ENCODE measurements at places on chromosomes 7 and 10. TPM values are rescaled to one million over a fixed set of nuclear protein-coding genes. Genes with fewer than 3 reads are reported as not detected.
A peak's percentile ranks its signal among the peaks of the same experiment; 100 is the strongest.

Gene PPP1R3C
- total RNA-seq = 26.3 TPM

Gene CPA1
- total RNA-seq = not detected

Gene ANXA8L1
- 179 TPM for total RNA-seq

Gene MBLAC1
- 2.9 TPM for total RNA-seq

Gene PODXL
- 26.0 TPM for total RNA-seq

Gene PTPN20
- total RNA-seq = 1.5 TPM

Gene PRR15
- total RNA-seq = not detected

Gene BUD23
- total RNA-seq = 49.8 TPM

Gene KCNIP2
- 5.9 TPM for total RNA-seq

Gene CACNA2D1
- 16.9 TPM for total RNA-seq

Gene AKR1C8
- not detected for total RNA-seq

Gene CFTR
- total RNA-seq = not detected

Gene NXPH1
- total RNA-seq = 0.25 TPM

DNA sequence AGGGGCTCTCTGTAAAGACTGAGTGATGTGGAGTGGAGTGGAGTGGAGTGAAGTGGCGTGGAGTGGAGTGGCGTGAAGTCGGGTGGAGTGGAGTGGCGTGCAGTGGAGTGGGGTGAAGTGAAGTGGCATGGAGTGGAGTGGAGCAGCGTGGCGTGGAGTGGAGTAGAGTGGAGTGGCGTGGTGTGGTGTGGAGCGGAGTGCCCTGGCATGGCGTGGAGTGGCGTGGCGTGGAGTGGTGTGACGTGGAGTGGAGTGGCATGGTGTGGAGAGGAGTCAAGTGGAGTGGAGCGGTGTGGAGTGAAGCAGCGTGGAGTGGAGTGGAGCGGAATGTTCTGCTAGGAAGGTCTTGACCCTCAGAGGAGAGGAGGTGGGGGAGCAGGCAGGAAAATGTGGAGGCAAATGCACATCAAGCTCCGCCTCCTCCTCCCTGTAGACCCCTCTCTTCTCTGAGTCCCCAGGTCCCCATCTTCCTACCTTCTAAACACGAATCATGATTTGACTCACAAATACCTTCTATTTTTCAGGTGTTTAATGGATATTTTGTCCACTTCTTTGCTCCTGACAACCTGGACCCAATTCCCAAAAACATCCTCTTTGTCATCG is 19.9 kb downstream of the ITIH2 start:
- DNase-seq = no peak

DNA sequence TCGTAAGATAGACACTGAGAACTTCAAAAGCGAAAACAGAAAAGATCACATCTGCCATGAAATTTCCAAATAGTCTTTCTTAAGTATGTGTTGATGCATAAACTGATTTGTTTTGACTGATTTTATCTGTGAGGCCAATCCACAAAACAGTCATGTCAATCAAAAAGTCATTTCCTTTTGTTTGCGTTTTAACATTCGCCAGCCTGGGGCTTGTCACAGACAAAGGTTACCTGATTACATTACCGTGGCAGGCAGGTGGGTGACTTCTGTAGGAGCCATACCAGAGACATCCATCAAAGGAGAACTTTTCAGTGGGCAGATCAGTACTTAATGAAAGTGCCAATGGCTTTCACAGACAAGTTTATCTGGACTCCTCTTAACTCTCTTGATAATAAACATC is 45.5 kb upstream of the BET1 start:
- no peak for DNase-seq

DNA sequence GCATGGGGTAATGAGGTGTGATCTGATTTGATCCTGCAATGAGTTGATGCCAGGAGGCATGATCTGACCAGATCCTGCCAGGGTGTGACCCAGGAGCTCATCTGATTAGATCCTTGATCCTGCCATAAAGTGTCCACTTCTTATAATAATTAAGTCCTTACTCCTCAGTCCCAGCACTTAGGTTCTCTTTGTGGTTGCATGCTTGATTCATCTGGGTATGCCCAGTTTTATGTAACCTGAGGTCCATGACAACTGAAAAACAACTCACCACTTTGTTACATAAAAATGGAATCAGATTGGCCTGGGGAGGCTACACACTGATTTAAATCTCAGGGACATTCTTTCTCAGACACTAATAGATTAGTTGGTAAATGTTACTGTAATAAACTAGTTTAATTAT is 19.1 kb downstream of the ACADSB start:
- no peak for DNase-seq

DNA sequence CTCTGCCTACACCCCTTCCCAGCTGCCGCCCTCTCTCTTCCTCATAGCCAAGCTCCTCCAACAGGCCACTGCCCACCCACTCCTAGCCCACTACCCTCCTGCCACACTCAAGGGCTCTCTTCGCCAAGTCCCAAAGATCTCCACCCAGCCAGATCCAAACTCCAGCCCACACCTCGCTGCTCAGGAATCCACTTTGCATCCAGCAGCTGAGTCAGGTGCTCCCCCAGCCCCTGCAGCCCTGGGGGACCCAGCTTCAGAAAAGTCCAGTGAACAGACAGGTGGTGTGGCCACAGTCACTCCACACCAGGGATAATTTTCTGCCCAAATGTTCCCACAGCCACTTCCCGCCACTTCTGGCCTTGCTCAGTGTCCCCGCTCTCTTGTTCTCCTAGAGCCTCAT is 10.9 kb downstream of the OGDHL start:
- no peak for DNase-seq

GRCh38 chr7:151251689-151252560 is 3.4 kb upstream of the SMARCD3 start:
- DNase-seq = no peak

DNA sequence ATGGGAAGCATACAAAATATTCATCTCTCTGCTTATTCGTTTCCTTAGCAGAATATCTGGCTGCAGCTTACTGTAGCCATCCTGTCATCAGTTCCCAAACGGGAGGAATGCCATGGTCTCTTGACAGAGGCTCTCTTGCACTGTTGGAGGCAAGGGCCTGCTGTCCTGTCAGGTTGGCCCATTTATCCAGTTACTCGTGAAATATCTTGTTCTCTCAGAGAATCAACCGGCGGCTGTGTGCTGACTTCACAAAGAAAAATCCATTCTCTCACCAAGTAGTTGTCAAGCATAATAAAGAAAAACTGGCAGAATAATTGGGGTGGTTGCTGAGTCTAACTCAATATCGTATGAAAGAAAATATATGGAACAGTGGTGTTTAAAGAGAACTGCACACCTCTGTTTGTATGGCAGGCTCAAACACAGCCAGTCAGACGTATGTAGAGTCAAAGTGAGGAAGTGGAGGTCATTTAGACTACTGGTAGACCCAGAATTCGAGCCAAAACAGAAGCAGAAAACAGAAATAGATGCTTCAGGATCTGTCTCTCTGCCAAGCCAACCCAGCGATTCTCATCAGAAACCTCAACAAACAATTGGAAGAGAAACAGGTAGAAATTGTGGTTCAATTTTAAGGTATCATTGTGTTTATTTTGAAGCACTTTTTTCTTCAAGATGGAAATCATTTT is 349.2 kb upstream of the PRKCQ start:
- no peak for DNase-seq

- DNase-seq = peak; percentile 72
Observed at GRCh38 chr10:86287966-86288579, 78.5 kb downstream of the GRID1 start.

GRCh38 chr7:12715372-12716133 is 28.1 kb downstream of the ARL4A start:
- DNase-seq = no peak

- DNase-seq = no peak
Observed at GRCh38 chr10:71743089-71743838, 23.7 kb upstream of the C10orf105 start.

- no peak for DNase-seq
Observed at GRCh38 chr7:78702770-78703169, 750.7 kb downstream of the MAGI2 start.

DNA sequence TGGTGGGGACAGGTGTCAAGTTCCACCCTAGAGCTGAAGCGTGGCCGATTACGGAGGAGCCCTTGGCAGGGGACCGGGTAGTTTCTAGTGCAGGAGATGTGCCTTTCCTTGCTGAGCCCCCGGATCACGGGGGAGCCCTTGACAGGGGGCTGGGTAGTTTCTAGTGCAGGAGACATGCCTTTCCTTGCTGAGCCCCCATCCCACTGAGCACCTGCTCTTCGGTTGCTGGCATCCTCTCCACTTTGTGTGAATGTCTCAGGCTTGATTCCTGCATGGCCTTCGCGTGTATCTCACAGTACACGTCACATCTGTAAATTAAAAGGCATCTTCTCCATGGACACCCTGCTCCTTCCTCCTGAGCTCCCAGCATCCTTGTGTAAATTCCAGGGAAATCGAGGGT is 263.5 kb downstream of the ADARB2 start:
- no peak for DNase-seq

Measured in vagina (tissue), 2 donors.